ENCODE measurements at places on chromosomes 1 and 21.

DNA sequence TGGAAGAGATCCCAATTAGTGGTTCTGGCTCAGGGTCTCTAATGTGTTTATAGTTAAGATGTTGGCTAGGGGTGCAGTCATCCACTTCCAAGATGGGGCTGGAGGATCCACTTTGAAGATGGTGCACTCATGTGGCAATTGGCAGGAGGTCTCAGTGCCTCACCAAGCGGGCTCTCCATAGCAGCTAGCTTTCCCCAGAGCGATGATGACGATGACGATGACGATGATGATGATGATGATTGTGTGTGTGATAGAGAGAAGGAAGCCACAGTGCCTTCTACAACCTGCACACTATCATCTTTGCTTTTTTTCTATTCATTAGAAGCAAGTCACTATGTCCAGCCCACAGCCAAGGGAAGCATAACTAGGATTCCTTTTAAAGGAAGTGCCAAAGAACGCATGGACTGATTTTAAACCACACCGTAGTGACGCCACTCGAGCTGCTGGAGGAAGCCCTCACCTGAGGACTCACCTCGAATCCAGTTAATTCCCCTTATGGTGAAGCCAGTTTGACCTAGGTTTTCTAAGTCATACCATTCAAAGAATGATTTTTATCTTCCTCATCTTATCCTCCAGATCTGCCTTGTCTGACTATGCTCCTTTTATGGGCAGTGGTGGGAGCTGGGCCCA, 49.4 kb downstream of the SRRM1 start:
- DNase-seq = no peak

DNA sequence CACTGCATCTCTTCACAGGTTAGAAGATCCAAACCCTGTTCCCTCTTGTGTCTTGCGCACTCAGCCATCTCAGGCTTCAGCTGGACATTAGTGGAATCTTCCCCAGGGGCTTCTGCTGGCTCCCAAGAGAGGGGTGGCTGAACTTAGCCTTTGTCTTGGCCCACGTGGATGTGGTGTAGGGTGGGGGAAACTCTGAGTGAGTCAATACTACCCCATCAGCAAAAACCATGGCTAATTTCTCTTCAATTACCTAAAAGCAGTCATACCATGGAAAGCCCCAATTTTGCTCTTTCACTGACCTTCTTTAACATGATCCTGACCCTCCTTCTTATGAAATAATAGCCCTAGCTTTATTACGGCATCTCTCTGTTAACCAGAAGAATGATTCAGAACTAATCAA, 72.5 kb upstream of the RAB3GAP2 start:
- DNase-seq = no peak

DNA sequence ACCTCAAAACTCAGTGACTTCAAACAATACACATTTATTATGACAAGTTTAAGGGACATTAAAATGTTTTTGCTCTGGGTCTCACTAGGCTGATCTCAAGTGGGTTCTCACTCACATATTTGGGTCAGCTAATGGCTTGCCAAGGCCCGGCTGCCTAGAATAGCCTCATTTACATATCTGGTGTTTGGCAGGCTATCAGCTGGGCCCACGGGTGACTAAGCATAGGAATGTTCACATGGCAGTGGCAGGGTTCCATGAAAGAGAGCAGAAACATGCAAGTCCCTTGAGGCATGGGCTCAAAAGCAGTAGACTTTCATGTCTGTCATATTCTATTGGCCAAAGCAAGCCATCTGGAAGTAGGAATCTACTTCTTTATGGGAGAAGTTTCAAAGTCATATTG, 492.6 kb downstream of the KCNT2 start:
- DNase-seq = no peak

- DNase-seq = no peak
These were observed 2.4 kb upstream of the PADI4 start for GRCh38 chr1:17305576-17306095.

DNA sequence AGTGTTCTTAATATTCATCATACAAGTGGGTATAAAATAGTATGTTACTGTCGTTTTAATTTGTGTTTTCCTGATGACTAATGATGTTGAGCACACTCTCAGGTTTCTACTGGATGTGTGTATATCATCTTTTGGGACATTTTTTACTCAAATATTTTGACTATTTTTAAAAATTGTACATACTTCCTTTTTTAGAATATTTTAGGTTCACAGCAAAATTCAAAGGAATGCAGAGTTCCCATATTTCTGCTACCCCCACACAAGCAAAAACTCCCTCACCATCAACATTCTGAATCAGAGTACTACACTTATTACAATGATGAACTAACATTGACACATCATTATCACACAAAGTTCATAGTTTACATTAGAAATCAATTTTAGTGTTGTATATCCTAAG, 114.5 kb downstream of the DPYD start:
- no peak for DNase-seq

DNA sequence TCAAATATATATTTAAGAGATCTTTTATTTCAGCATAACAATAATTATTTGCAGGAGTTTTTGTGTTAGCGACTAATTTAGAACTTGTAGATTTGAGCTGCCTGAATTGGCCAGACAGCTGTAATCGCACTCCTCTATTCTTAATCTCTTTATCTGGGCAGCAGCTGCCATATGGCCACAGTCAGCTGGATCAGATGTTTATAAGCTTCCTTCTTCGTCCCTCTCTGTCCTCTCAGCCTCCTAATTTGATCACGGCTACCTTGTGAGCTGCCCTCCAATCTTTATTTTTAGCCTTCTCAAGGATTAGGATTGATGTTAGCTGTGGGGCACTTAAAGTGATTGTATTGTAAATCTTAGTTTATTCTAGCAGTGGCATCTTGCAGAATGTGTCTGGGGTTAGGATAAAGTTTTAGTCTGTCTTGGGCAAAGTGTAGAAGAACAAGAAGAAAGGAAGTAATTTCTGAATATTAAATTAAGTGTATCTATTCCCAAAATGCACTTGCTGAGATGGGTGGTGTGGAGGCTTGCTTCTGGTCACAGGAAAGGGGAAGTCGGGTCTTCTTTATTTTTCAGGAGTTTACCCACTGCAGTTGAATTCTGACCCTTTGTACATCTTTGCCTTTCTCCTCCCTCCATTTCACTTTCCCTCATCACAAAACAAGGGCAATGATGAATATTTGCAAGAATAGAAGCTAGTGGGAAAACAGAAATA, 1.1 kb downstream of the ZBTB18 start:
- no peak for DNase-seq

DNA sequence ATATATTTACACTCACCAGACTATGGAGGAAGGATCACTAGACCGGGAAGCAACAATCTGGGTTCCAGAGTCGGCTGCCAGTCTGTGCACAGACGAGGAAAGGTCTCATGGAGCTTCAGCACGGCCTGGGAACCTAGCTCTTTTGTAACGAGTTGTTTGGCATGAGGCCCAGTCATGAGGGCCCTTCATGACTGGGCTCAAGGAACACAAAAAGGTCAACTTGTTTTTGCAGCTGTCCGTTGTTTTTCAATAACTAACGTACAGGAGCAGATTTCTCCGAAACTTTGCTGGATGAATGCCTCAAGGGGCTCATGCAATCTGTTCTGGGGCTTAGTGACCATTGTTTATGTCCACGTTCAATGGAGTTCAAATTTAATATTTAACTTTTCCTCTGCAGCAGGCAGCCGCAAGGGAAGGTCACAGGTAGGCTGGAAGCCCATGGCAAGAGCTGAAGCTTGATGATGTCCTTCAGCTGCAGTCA, 5.9 kb upstream of the STUM start:
- DNase-seq = no peak

GRCh38 chr21:41634858-41635257, 126.9 kb upstream of the TMPRSS2 start:
- DNase-seq = no peak

- DNase-seq = no peak
These were observed 20.9 kb downstream of the RNF187 start for GRCh38 chr1:228507961-228508652.

Measured in stimulated activated CD8-positive, alpha-beta memory T cell treated with anti-CD3 and anti-CD28 coated beads, Interleukin-4, amount 100 ng/mL, for 1 hour (primary cell).